Spinal cord (tissue), 10 donors: ENCODE measurements at places on chromosomes 3 and 15. TPM values are rescaled to one million over a fixed set of nuclear protein-coding genes. Genes with fewer than 3 reads are reported as not detected.

TGM4 gene
- 0.06 TPM for total RNA-seq

C3orf52 gene
- 2.1 TPM for total RNA-seq

SEMA4B gene
- 40.4 TPM for total RNA-seq

EXD1 gene
- total RNA-seq = not detected

ZNF106 gene
- total RNA-seq = 76.8 TPM

TIGIT gene
- 0.10 TPM for total RNA-seq

P2RY13 gene
- 15.3 TPM for total RNA-seq

KCNAB1 gene
- 27.5 TPM for total RNA-seq

PPARG gene
- 7.1 TPM for total RNA-seq

C3orf70 gene
- total RNA-seq = 26.4 TPM

GLDN gene
- 5.1 TPM for total RNA-seq

SMCO1 gene
- total RNA-seq = not detected

NR2F2 gene
- 44.2 TPM for total RNA-seq

BTLA gene
- total RNA-seq = 0.10 TPM

SCAANT1 gene
- total RNA-seq = not detected

SLC38A3 gene
- total RNA-seq = 10.5 TPM

CASR gene
- 0.11 TPM for total RNA-seq

SCAMP5 gene
- 28.4 TPM for total RNA-seq

MST1 gene
- 10.7 TPM for total RNA-seq

ST8SIA2 gene
- total RNA-seq = 9.0 TPM

PLEKHO2 gene
- 17.5 TPM for total RNA-seq

TRH gene
- 61.5 TPM for total RNA-seq

SLC12A1 gene
- 5.6 TPM for total RNA-seq

PAQR5 gene
- 9.3 TPM for total RNA-seq

COL6A6 gene
- 6.2 TPM for total RNA-seq

CNTN6 gene
- total RNA-seq = 9.6 TPM

MAGEL2 gene
- 11.1 TPM for total RNA-seq

NAALADL2 gene
- 19.1 TPM for total RNA-seq

JAGN1 gene
- 25.2 TPM for total RNA-seq

WDR6 gene
- 81.7 TPM for total RNA-seq

RYK gene
- total RNA-seq = 92.2 TPM

SLC24A5 gene
- total RNA-seq = 2.3 TPM

FANCD2OS gene
- not detected for total RNA-seq

HERC2 gene
- total RNA-seq = 62.9 TPM

SLC28A2 gene
- not detected for total RNA-seq

PLIN1 gene
- total RNA-seq = 0.89 TPM

SLC22A14 gene
- total RNA-seq = 0.28 TPM

SOX14 gene
- total RNA-seq = 0.39 TPM

GOLGA8G gene
- total RNA-seq = not detected

CHRM5 gene
- 3.9 TPM for total RNA-seq

CACNA1D gene
- 37.5 TPM for total RNA-seq

HHLA2 gene
- 0.22 TPM for total RNA-seq

NDN gene
- total RNA-seq = 140 TPM

TMEM207 gene
- not detected for total RNA-seq
